ENCODE measurements at places on chromosomes 1 and 21.

DNA sequence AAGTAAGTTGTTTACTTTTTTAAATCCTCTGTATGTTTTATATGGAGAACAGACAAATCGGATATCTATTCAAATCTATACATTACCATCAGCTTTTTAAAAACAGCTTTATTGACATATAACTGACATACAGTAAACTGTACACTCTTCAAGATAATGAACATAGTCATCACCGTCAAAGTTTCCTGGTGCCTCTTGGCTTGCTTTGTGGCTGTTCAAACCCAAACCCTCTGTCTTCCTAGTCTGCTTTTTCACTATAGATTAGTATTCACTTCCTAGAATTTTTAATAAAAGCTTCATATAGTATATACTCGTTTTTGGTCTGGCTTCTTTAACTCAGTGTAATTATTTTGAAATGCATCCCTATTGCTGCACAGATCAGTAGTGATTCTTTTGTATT, 56.4 kb upstream of the TPTE start:
- no peak for DNase-seq

- DNase-seq = no peak
Observed at GRCh38 chr1:19793360-19794046, 6.2 kb downstream of the TMCO4 start.

DNA sequence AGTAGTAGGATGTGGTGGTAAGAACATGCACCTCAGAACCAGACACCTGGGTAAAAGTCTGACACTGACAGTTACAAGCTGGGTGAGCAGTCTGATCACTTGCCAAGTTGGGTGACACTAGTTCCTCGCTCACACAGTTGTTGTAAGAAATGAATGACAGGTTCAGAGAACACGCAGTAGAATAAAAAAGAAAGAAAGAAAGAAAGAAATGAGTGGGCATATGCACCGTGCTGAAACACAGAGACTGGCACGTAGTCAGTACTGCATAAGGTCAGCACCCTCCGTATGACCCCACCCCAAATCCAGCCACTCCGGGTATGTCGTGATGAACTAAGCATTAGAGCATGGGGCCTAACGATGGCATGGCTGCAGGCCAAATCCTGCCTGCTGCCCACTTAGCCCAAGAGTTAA, 90.6 kb downstream of the GLUL start:
- DNase-seq = no peak

DNA sequence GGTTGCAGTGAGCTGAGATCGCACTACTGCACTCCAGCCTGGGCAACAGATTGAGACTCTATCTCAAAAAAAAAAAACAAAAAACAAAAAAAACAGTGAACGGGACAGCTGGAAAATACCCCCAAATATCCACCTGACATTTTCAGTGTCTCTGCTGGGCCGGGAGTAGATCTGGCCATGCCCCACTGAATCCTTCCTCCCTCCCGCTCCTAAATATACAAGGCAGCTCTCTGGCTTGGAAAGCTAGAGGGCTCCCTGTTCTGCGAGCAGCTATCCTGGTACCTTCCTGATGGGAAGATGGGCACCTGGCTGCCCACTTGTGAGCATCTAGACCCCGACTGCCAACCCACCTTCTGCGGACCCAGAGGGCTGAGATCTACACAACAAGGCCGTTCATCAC, 21.4 kb downstream of the SPSB1 start:
- no peak for DNase-seq

- no peak for DNase-seq
Observed at GRCh38 chr1:59967141-59967697, 40.6 kb upstream of the CYP2J2 start.

DNA sequence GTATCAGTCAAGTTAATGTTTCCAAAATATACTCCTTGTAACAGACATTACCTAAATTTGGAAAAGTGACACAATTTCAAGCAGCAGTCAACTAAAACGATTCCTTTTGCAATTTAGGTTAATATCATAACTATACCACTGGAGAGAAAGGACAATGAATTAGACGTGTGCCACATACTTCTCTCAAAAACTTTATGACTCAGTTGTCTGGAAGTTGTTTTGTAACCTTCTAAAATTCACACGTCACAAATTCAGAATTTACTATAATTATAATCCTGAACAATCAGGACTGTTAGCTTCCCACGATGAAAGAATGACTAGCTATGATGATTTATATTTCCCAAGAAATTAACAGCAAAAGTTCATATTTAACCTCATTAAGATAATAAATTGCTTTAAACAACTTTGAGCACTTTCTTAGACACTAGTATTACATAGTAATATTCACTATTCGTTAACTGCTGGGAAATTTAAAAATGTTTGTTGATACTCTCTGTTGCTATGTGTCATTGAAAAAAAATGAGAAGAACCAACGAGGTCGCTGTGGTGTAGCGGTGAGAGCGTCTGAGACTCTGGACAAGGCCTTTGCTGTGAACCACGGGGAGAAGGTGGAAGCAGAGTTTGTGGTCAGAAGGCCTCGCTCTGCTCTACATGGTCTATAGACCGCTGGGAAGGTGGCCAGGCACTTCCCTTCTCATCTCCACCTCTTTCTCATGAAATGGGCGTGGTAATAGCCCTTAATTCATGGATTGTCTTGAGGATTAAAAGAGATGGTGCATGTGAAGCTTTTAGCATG, 27.9 kb upstream of the BATF3 start:
- no peak for DNase-seq

DNA sequence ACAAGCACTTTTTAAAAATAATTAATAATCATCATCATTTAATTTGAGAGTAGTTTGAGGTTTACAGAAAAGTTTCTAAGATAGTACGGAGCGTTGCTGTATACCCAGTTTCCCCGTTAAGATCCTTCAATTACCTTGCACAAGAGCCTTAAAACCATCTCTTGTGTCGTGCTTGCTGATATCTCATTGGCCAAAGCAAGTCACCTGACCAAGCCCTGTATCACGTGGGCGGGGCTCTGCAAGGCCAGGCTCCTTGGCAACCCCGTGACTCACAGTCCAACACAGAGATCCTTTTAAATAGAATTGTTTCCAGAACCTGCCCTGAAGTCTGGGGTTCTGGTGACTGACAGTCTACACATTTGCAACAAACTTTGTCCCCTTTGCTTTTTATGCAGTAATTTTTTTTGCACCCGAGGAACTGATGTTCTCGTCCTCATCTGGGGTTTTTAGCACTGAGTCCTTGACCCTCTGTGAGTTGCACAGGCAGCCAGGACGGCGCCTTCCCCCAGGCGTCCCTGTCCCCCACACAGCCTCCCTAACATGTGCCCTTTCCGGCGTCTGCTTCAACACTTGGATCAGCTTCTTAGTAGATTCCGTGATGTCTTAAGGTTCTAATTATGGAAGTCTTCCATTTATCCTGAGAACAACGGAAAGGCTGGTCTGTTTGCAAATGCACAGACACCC, 183.3 kb upstream of the TMEM51 start:
- peak; percentile 88 for DNase-seq

- DNase-seq = no peak
Observed at GRCh38 chr1:202279806-202280205, 61.9 kb downstream of the UBE2T start.

- DNase-seq = no peak
Observed at GRCh38 chr1:165254376-165254775, 102.1 kb downstream of the LMX1A start.

DNA sequence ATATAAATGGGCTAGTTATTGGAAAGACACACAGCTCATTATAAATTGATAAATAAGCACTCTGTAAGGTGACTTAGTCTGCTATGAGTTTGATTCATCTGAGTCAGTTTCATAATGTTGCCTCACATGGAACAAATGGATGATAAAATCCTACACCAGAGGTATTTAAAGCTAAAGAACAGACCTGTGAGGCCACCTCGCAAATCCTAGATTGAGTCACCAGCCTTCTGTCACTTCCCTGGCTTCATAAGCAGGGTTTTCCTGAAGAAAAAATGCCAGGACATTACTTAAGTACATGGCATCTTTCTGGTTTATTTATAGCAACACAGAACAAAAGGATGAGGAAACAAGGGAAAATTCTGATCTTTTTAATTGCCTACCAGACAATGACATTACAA, 18.4 kb downstream of the CD2 start:
- DNase-seq = no peak

GRCh38 chr1:86339014-86339812, 56.9 kb downstream of the ODF2L start:
- no peak for DNase-seq

DNA sequence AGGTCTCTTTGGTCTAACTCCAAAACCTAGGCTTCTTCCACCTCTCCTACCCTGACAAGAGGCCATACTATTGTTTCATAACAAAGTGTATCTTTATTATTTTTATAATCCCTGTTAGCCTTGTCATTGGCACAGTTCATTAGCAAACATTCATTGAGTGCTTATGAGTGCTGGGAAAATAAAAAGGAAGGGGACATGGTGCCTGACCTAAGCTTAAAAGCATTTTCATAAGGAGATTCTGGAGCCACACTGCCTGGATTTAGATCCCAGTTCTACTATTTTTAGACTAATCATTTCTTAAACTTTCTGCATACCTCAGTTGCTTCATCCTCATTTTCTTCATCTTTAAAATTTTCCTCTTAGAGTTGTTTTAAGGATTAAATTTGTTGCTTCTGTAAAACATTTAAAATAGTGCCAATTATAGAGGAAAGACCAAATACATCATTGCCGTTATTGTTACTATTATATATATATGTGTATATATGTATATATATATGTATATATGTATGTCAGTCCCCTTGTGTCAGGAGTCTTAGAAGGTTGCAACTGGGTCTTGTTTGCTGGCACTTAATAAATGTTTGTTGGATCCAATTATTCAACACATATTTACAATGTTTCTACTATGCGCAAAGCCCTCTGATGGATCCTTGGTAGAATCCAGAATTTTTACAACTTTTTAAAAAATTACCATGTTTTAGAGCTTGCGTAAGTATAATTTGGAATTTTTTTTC, 250.9 kb upstream of the SGIP1 start:
- DNase-seq = no peak

GRCh38 chr1:56148326-56149193, 430.8 kb downstream of the PLPP3 start:
- DNase-seq = no peak

DNA sequence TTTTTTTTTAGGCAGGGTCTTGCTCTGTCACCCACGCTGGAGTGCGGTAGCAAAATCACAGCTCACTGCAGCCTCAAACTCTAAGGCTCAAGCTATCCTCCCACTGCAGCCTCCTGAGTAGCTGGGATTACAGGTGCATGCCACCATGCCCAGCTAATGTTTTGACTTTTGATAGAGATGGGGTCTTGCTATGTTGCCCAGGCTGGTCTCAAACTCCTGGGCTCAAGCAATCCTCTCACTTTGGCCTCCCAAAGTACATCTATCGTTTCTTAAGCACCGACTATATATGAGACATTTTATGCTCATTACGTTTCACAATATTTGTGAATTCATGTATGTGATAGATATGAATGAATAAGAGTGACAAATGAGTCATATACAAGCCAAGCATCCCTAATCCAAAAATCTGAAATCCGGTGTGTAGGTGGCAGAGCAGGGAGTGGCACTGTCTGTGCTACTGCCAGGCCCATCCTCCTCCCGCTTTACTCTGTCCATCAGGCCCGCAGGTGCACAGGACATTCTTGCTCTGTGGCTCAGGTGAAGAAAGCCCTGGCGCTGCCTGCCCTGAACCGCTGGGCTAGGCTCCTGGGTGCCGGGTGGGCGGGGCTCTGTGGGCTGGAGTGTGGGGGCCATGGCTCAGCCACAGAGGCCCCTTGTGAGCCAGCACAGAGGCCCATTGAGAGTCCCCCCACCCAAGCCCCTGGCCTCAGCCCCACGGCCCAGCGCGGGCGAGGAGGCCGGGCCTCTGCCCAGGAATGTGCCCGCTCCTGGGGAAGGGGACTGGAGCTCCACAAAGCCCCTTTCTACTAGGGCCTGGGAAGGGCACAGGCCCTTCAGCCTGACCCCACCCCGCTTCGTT, 45.3 kb downstream of the HSPG2 start:
- no peak for DNase-seq

GRCh38 chr1:79150576-79150975, 144.0 kb upstream of the ADGRL4 start:
- DNase-seq = no peak

GRCh38 chr1:23118957-23119792, 49.5 kb downstream of the LUZP1 start:
- no peak for DNase-seq

- no peak for DNase-seq
Observed at GRCh38 chr1:166884040-166884642, 8.1 kb upstream of the TADA1 start.

DNA sequence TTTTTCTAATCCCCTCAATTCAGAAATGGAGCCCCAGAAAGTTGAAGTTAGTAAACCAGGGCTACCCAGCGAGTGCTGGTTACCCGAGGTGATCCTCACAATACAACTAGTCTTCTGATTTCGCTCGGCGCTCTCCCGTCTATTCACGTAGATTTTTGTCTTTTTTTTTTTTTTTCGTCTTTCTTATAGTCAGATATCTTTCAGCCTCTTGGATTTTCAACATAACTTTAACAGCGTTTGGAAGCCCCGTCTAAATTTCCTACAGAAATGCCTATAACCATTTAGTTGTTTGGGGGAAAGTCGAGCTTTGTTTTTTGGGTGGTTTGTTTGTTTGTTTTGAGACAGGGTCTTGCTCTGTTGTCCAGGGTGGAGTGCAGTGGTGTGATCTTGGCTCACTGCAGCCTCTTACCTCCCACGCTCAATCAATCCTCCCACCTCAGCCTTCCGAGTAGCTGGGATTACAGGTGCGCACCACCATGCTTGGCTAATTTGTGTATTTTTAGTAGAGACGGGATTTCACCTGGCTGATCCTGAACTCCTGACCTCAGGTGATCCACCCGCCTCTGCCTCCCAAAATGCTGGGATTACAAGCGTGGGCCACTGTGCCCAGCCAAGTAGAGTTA, 818 bp upstream of the TMEM50B start:
- DNase-seq = no peak

DNA sequence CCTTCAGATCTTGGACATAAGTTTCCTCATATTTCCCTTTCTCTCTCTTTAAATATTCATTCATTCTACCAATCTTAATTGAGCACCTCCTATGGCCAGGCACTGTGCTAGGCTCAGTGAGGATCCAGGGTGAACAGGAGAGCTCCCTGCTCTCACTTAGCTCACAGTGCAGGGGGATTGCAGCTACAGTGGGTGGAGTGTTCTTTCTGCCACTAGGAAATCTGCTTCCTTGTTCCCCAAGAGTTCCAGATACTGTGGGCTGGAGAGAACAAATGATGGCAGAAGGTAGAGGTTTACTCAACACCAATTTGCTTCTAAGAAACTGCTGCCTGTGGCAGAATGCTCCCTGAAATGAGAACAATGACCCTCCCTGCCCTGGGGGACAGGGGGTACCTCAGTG, 5.1 kb upstream of the FABP3 start:
- no peak for DNase-seq

DNA sequence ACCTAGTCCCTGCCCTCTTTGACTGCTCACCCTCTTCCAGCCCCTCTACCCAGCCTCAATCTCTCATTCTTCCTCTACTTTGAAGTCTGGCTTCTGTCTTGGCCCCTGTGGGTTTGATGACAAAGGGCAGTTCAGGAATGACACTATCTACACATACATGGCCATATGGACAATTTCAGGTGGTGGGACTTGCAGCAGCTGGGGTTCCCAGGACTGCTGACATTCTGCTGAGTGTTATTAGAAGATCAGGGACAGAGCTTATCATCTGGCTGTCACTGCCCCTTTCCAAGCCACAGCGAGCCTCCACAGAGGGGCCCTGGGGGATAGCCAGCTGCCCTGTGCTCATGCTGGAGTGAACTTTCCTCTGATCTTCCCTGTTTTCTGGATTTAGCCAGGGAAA, 97.4 kb upstream of the IPO9 start:
- DNase-seq = no peak
